ENCODE measurements at places on chromosomes 3 and 15. TPM values are rescaled to one million over a fixed set of nuclear protein-coding genes. Genes with fewer than 3 reads are reported as not detected.

Gene CKMT1A
- total RNA-seq: not detected

GRCh38 chr3:25678581-25678980, 13.9 kb upstream of the TOP2B start:
- no peak for DNase-seq

Gene GRM2
- 0.11 TPM for total RNA-seq

GRCh38 chr15:71545223-71545760, 265.1 kb upstream of the NR2E3 start:
- DNase-seq: no peak

- DNase-seq: no peak
Observed at GRCh38 chr15:58628206-58628947, 121.1 kb downstream of the ADAM10 start.

GRCh38 chr15:85793641-85794597, 806 bp downstream of the KLHL25 start:
- peak; percentile 26 for DNase-seq

Gene CFAP44
- total RNA-seq: 3.0 TPM

GRCh38 chr3:155449613-155450267, 156.3 kb upstream of the STRIT1 start:
- peak; percentile 21 for DNase-seq

DNA sequence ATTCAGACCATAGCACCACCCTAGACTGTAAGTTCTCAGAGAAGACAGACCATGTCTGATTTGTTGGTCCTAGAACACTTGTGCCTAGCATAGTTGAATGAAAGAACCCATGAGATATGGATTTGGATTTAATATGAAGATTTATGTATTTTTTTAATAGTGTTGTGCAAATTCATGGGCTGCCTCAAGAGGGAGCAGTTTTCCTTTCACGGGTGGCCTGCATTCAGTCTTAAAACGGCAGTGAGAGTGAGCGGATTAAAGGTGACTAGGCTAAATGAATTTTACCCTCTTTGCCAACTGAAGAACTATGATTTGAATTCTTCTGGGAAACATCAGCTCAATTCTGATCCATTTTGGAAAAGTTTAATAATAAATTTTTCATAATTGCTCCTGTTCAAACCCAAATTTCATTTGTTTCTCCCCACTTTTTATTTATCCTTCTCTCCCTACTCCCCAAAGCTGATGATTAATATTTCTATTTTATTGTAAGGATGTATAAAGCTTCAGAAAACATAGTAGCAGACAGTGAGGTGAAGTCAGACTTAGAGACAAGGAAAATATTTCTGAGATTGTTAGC, 67.3 kb downstream of the MORC1 start:
- DNase-seq: no peak

DNA sequence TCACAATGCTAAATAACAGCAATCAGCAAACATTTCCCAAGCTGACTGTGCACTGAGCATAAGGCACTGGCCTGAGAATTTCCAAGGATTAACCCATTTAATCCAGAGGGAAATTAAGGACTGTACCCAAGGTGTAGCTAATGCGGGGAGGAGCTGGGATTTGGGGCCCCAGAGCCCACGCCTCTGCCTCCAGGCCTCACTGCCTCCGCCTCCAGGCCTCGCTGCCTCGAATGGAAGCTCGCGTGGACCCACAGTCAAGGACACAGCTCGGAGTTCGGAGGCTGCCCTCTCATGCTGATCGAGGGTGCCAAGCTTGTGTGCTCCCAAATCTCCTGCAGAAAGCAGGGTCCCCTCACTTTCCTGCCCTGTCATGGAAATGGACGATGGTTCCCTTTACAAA, 76.5 kb upstream of the SNRPA1 start:
- DNase-seq: no peak

Measured in myocyte (in vitro differentiated cells).